ENCODE measurements at places on chromosomes 3 and 15. TPM values are rescaled to one million over a fixed set of nuclear protein-coding genes. Genes with fewer than 3 reads are reported as not detected.

MRPS25 gene
- total RNA-seq, result 22.3 TPM

ROPN1B gene
- total RNA-seq, result not detected

DISP2 gene
- total RNA-seq, result 0.19 TPM

PDCD7 gene
- 18.2 TPM for total RNA-seq

STAC gene
- total RNA-seq, result 1.2 TPM

KNG1 gene
- not detected for total RNA-seq

SV2B gene
- not detected for total RNA-seq

DNA sequence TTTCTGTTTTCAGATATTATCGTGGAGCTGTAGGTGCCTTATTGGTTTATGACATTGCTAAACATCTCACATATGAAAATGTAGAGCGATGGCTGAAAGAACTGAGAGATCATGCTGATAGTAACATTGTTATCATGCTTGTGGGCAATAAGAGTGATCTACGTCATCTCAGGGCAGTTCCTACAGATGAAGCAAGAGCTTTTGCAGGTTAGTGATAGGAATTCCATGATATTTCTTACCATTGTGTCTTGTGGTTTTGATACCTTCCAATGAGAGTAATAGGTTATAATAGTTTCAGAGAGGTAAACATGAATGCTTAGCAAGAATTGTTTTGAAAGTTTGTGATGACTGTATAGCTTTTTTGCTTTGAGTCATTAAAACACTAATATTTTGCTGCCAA lies 8.5 kb downstream of the RAB11A start:
- DNase-seq, result no peak

- no peak for DNase-seq
Measured at GRCh38 chr15:78097667-78098066, 5.3 kb downstream of the SH2D7 start.

DNA sequence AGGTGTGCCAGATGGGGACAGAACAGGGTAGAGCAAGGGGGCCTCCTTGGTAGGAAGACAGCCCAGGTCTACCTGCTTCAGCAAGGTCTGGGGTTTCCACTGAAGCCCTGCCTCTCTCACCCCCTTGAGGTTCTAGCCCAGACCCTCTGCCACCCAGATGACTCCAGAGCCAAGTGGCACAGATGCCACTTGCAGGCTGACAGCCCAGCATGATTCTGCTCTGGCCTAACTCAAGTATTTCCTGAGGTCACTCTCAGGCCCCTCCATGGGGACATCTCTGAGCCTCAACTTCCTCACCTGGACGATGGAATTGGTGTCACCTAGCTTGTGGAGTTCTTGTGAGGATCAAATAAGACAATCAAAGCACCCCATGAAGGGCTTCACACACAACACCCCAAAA lies 23.9 kb downstream of the PLXNB1 start:
- no peak for DNase-seq

GRCh38 chr3:105139881-105140560 lies 226.7 kb upstream of the ALCAM start:
- DNase-seq, result no peak

- DNase-seq, result peak; percentile 49
Measured at GRCh38 chr3:157542711-157543500, 39.7 kb upstream of the VEPH1 start.

DNA sequence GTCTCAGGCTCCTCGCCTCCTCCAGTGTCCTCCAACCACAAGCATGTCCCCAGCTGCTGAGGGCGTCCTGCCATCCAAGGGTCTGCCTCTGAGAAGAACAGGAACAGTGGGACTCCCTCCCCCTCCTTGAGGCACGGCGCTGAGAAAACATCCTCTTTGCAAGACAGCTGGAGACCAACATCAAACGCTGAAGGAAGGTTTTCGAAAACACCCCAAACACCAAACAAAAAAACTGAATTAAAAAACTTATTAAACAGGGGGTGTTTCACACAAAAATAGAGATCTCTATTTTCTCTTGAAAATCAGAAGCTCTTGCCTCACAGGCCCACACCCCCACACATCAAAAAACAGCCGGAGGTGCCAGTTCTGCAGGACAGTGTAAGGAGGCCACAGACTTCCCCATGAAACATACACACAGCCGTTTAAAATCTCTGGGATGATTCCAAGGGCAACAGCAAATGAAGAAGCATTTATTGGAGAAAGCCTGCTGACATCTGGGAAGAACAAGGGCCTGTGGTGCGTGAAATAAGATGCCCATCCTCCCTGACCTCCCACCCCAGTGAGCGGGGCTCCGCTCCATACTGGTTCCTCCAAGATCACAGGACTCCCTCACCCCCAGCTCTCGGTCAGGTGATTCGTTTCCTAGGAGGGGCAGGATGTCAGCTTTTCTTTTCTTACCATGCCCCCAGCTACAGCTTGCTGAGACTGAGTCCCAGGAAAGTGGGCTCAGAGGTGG lies 71.3 kb downstream of the NUP210 start:
- no peak for DNase-seq

- no peak for DNase-seq
Measured at GRCh38 chr3:126897943-126898342, 85.0 kb upstream of the PLXNA1 start.

- no peak for DNase-seq
Measured at GRCh38 chr15:73558529-73558928, 74.7 kb downstream of the NPTN start.

DNA sequence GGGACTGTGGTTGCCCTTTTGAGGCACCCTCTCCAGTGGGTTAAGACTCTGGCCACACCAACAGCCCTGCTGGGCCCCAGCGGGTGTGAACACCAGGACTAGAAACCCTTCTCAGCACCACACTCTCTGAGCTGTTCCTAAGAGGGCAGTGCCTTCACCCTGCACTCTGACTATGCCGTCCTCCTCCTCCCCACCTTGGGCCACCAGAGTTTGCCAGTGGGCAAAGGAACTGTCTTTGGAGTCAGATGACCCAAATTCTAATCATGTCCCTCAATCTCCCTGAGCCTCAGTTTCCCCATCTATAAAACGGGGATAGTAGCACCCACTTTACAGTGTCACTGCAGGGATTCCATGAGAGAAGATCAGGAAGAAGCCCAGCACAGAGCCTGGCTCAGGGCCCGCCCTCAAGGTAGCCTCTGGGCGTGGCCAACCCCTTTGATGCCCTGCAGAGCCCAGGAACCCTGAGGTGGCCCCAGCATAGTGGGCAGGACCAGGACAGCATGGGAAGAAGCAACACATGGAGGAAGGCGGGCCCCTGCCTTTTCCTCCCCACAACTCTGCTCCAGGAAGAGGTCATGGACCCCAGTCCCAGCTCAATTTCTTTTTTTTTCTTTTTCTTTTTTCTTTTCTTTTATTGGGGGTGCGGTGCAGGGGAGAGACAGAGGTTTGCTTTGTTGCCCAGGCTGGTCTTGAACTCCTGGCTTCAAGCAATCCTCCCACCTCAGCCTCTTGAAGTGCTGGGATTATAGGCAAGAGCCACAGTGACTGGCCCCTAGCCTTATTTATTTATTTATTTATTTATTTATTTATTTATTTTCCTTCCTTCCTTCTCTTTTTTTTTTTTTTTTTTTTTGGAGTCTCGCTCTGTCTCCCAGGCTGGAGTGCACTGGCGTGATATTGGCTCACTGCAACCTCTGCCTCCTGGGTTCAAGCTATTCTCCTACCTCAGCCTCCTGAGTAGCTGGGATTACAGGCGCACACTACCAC lies 115.7 kb upstream of the LINGO1 start:
- DNase-seq, result no peak

GRCh38 chr3:64341296-64341695 lies 116.0 kb upstream of the PRICKLE2 start:
- DNase-seq, result no peak

- no peak for DNase-seq
Measured at GRCh38 chr3:16918683-16919025, 33.9 kb downstream of the PLCL2 start.

GRCh38 chr15:44712346-44713005 lies 1.2 kb downstream of the B2M start:
- peak; percentile 78 for DNase-seq

DNA sequence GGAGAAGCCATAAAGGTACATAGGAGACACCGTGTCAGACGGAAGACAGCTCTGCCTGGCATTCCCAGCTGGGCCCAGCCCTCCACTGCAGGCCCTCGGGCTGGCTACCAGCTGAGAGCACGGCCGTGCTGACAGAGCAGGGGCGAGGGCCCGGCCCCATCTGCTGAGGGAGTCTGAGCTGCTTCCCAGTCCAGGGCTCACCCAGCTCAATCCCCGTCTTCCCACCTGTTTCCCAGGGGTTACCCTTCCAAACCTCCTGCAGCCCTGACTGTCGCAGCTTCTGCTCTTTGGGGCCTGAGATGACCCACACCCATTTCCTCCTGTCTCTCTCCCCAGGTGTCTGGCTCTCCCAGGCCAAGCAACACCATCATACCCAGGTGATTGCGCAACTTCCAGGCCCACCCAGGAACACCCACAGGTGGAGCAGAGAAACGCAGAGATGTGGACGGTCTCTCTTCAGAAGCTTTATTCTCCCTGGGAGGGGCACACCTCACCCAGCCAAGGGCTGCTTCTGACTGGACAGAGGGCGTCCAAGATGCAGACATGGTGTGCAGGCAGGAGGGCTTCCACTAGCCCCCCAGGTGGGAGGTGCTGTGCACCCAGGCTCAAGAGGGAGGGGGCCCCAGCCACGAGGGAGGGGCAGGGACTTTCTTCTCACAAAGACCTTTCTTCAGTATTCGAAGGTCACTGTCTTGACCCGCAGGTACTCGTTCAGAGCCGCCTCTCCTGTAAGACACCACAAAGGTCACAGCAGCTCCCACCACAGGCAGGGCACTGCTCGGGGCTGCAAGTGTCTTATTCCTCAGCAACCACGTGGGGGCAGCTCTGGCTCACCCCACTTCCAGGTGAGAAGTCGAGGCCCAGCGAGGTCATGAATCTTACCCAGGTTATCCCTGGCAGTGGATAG lies 19.4 kb upstream of the SLC41A3 start:
- no peak for DNase-seq

DNA sequence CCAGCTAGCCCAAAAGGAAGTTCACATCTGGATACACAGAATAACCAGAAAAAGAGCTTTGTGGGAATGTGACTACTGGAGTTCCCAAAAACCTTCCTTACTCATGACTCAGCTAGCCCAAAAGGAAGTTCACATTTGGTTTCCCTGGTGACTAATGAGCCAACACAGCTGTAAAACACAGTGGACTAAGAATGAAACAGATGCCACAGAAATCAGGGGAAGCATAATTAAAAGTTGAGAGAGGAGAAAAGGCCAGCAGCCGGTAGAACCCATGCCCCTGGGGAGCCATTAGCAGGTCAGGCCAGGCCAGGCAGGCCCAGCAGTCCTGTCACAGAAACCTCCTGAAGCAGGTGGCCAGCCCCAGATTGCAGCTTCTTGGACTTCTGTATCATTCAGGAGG lies 130.3 kb downstream of the GHSR start:
- DNase-seq, result peak; percentile 91

DNA sequence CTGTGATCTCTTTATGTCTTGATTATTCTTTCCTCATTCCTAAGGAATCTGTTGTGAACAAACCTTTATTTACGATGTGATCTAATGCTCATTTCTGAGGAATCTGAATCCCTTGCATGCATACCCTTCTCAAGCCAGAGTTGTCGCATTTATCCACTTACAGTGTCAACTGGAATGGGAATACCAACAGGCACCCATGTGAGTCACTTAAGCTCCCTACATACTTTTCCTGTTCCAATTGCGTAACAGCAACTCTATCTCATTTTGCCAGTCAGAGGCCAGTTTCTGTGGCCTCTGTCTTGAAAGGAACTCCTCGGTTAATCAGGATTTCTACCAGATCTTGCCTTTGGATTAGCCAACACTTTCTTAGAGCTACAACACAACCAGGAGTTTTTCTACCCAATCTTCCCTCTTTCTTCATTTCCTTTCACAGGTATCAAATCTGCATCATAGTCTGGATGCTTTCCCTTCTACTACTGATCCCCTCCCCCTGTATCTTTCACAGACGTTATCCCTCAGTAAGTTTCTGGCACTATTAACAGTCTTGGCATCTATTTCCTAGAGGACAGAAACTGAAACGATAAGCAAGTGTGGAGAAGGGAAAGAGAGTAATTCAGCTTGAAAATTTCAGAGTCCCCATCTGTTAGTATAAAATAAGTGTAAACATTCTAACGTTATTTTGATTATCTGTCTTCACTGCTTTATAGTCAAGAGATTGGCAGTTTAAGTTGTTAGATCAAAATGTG lies 66.8 kb upstream of the BCHE start:
- peak; percentile 53 for DNase-seq

- peak; percentile 70 for DNase-seq
Measured at GRCh38 chr15:99253381-99254090, 2.3 kb downstream of the LRRC28 start.

- peak; percentile 26 for DNase-seq
Measured at GRCh38 chr15:59138243-59138642, 33.3 kb downstream of the CCNB2 start.

Data from A172 (cell line).